Ascending aorta (tissue), 2 donors: ENCODE measurements at places on chromosomes 12 and 14. TPM values are rescaled to one million over a fixed set of nuclear protein-coding genes. Genes with fewer than 3 reads are reported as not detected.

PRB2 gene
- not detected for total RNA-seq

VASH1 gene
- 28.4 TPM for total RNA-seq

HHIPL1 gene
- total RNA-seq = 11.9 TPM

NKX2-1 gene
- total RNA-seq = not detected

PLD4 gene
- not detected for total RNA-seq

RNASE8 gene
- total RNA-seq = not detected

DNA sequence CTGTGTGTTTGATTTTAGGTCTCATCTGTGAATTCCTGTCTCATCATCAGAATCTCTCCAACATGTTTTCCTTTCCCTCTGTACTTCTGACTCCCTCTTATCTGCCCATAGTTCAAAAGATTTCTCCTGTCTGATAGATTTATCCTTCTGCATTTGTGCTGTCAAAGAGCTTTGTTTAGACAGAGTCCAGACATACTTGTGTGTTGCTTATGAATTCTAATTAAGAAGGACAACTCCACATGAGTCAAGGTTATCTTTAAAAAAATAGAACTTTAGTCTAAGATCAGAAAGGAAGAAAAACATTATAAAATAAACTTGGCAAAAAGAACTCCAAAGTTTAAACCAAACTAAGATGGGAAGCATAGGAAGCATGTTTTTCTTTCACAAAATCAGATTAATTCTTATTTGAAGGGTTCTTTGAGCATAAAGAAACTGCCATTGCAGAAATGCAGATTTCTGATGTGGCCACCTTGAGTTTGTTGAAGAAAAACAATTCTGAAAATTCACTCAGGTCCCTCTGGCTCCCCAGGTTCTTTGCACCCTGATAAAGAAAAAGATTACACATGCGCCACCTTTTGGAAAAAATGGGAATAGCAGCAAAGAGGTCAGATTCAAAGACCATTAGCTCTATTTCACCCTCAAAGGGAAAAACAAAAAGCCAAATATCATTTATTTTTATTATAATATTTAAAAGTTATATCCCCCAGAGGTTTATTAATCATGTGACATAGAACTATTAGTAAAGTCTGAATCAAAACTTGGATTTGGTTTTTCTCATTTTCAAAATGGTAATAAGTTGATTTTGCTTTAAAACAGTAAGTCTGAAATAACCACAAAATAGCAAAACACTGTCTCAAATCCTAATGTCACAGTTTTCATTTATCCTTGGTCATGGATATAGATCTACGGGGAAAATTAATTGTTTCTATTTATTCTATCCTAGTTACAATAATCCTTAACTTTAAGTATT, 143.7 kb upstream of the DCN start:
- peak overlapping the region; percentile 26 for H3K4me3 ChIP-seq
- DNase-seq = no peak
- H3K4me1 ChIP-seq = no peaks in the 10 kb centered on the region
- H3K36me3 ChIP-seq = no peaks in the 10 kb centered on the region
